Spinal cord (tissue), 10 donors: ENCODE measurements at places on chromosomes 5 and 9. TPM values are rescaled to one million over a fixed set of nuclear protein-coding genes. Genes with fewer than 3 reads are reported as not detected.

The MLANA gene
- 0.20 TPM for total RNA-seq

The WDR38 gene
- 7.9 TPM for total RNA-seq

The KIF20A gene
- 13.5 TPM for total RNA-seq

The ECSCR gene
- 10.3 TPM for total RNA-seq

The SLC6A19 gene
- total RNA-seq = 0.10 TPM

The OCLN gene
- 10.0 TPM for total RNA-seq

The CD14 gene
- total RNA-seq = 42.4 TPM

The NRG2 gene
- total RNA-seq = 4.6 TPM

DNA sequence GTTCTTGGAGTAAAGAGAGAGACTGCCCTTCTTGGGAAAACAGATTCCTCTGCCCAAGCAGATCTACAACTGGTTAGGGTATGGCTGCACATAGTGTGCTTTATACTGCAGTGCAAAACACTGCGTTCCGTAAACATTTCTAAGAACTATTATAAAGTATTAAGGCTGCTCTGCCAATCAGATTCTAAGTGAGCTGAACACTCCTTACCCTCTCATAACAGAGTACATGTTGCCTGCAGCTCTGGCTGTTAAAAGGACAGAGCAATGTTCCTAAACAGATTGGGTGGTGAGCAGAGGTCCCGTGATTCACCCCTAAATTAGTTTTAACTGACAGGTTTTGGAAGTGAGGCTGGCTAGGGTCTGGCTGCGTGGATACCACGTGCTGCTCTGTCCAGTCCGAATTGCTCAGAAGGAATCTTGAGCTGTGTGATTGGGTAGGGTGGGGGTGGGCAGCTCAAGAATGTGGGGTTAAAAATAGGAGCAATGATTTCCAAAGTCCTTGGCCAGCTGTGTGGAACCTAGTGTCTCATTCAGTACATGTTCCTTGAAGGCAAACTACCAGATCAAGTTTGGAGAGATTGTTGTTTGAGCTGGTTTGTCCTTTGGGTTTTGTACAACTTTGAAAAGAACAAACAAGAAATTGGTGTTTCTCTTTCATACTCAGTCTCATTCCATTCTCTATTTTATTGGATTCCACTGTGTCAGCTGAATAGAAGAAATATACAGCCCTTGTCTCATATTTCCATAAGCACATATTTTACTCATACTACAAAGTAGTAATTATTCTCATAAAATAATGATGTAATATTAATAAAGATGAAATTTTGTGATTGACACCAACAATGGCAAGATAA, 497.6 kb upstream of the CD180 start:
- DNase-seq = no peak

DNA sequence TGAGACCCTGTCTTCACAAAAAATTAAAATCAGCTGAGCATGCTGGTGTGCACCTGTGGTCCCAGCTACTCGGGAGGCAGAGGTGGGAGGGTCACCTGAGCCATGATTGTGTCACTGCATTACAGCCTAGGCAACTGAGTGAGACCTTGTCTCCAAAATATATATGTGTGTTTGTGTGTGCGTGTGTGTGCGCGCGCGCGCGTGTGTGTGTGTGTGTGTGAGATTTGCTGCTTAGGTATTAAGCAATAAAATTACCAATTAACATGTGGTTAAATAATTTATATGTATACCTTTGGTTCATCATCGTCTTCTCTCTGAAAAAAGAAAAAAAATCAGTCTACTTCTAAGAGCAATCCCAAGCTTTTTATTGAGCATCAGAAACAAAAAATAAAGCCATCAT, 86.0 kb upstream of the FSD1L start:
- DNase-seq = no peak

DNA sequence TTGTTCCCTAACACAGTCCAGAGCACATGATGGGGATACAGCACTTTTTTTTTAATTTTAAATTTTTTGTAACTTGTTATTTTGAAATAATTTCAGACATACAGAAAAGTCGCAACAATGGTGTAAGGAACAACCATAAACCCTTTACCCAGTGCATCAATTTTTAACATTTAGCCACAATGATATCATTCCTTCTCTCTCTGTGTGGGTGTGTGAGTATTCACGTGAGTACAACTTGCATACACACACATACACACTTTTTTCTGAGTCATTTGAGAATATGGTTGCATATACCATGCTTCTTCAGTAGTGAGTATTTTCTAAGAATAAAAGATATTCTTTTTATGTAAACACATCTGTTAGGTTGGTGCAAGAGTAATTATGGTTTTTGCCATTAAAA, 135.2 kb downstream of the ARHGAP26 start:
- no peak for DNase-seq

GRCh38 chr9:90142580-90142979, 500.0 kb downstream of the DIRAS2 start:
- DNase-seq = no peak

DNA sequence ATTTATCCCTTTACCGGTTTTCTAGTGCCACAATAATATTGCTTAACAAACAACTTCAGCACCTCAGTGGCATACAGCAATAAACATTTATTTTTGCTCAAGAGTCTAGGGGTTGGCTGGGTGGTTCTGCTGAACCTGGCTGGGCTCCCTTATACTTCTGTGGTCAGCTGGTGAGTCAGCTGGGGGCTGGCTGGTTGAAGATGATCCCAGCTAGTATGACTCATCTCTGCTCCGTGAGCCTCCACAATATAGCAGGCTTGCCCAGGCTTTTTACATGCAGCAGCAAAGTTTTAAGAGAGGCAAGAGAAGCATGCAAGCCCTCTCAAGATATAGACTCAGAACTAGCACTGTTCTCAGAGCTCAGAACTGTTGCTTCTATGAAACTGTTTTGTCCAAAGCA, 523.5 kb upstream of the CLINT1 start:
- no peak for DNase-seq

- DNase-seq = no peak
Measured at GRCh38 chr9:76313771-76314170, 80.5 kb downstream of the RFK start.

GRCh38 chr9:114687034-114687433, 5.0 kb upstream of the TEX48 start:
- DNase-seq = no peak

DNA sequence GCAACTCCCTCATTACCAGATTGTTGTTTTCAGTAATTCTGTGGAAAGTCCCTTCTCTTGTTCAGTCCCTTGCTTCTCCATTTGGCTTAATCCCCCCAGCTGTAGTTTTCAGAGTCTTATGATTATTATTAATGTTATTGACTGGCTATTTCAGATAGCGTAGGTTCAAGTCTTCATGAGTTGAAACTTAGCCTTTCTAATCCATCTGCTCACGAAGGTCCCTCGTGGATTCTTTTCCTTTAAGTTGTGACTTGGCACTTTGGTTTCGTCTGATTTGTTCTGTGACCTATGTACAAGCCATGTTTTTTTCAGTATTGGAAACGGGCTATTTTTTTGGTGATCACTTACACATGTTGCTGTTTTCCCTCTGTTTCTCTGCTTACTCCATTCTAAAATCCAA, 260.3 kb downstream of the TMEM167A start:
- DNase-seq = no peak

DNA sequence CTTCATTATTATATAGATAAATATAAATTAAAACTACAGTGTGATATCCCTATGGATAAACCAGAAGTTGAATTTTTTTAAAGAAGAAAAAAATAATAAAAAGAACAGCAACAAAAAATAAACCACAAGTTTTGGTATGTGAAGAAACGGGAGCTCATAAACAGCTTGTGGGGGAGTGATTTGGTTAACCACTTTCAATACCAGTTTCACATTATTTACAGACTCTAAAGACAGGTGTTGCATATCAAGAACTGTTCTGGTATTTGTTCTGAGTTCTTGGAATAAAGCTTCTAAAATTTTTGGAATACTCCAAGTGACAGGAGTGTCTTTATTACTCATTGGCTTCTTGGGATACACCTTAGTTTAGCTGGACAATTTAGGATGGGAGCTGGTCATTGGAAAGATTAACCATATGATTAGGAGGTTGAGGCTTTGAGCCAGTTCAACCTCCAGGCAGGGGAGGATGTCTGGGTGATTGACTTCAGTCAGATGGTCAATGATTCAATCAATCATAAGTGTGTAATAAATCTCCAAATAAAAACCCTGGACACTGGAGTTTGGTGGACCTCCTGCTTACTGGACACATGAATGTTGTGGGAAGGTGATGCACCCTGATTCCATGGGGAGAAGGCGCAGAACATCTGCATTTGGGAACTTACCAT, 2223.1 kb upstream of the C9orf72 start:
- DNase-seq = no peak

DNA sequence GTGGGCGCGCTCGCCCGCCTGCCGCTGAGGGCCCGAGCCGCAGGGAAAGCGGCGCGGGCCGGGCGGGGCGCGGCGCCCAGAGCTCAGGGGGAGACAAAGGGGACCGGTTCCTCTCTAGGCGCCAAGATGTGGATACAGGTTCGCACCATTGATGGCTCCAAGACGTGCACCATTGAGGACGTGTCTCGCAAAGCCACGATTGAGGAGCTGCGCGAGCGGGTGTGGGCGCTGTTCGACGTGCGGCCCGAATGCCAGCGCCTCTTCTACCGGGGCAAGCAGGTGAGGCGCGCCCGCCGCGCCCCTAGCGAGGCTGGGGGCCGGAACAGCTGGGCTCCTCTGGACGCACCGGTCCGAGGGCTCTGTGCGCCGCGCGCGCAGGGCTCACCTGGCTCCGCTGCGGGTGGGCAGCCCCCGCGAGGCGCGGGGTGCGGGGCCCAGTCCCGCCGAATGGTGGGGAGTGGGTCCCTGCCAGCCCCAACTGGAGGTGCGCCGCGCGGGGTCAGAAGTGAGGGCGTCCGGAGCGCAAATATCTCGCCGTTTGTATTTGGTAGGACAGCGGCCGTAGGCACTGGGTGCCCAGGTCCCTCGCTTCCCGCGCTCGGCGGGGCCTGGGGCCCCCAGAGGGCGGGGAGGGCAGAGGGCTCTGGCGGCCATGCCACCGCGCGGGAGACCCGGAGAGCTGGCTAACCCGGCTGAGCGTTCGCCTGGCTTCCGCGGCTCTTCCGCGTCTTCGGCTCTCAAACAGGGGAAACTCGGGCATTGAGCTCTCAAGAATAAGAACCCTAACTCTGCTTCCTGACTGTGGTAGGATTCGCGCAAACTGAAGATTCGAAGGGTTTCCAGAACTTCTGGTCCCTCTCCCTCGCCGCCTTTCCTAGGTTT, 607 bp downstream of the UHRF2 start:
- no peak for DNase-seq

- no peak for DNase-seq
Measured at GRCh38 chr9:6764950-6765349, 7.2 kb downstream of the KDM4C start.

DNA sequence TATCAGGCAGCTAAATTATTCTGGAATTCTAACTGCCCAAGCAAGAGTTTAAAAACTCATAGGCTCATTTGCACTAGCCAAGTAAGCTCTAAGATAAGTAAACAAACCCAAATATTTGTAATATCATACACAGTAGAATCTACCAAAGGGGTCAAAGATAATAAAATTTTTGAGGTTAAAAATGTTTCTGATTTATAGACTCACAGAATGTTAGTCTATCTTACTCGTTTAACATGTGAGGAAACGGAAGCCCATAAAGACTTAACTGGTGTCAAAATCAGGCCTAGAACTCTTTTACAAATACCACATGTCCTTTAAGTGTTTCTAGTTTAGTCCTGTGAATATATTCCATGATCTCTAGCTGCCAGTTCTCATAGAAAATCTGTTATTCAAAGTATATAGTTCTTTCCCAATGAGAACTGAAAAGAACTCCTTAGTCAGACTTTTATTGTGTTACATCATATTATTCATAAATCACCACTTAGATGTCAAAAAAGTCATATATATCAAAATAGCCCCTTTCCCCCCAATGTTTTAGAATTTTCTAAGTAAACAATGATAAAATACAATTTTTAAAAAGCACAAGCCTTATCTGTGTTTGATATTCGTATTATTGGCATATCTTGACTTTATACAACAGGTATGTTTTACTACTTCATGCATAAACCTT, 13.9 kb downstream of the RAB14 start:
- DNase-seq = no peak

DNA sequence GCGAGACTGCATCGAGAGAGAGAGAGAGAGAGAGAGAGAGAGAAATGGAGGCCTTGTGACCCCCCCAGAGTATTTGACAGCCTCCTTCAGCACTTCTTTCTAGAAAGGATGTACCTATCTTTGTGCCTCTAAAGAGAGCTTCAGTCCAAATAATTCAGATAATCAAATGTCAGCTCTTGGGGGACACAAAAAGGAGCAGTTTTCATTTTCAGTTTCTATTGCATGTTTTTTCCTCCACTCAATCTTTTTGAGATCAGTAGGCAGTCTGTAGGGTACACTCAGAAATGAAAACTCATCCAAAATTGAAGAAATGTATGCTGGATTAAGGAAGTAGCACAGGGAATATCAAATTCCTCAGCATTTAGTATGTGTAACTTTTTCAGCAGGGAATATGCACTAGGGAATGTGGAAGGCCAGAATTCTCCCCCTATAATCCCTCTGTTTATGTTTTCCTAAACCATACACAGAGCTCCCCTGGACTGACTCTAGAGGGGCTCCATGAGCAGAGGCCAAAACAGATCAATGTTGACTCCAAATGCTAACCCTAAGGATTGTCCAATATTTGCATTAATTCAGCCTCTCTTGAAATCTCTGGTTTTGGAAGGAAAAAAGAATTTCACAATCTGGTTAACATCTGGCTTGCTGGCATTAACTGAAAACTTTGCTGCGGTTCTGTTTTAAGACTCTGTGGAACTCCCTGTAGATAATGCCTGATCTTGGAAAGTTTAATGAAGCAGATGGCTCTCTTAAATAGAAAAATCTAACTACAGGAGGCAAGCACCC, 250.1 kb downstream of the CEMIP2 start:
- no peak for DNase-seq

- DNase-seq = no peak
Measured at GRCh38 chr9:125296843-125297372, 35.3 kb downstream of the GAPVD1 start.

DNA sequence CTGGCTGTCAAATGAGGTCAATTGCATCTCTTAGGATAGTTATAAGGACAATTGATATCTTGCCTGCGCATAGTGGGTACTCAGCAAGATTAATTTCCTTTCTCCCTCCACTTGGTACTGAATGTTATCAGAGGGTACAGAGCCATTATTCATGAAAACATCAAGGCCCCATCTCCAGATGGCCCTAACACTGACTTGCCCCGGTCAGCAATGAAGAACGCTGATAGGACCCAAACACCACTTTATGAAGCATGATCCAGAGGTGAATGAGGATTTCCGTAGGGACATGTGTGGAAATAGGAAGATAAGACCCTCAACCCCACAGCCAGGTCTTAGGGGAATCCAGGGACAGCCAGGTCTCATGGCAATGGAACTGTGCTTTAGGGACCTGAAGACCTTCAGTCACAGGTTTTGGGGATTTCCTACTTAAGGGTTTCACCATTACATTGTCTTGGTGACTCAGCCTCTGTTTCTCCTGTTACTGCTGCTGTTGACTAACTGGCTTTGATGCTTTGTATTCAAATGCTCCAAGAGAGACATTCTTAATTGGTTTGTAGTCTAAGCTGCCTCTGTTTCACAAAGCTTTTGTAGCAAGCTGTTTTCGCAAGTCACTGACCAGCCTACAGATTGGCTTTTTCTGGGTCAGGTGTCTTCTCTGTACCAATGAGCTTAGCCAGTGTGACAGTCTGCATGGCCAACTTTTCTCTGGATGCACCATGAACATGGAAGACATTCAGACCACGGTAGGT, 35.3 kb upstream of the IQGAP2 start:
- no peak for DNase-seq
